ENCODE measurements at places on chromosomes 12 and 14.
A peak's percentile ranks its signal among the peaks of the same experiment; 100 is the strongest.

DNA sequence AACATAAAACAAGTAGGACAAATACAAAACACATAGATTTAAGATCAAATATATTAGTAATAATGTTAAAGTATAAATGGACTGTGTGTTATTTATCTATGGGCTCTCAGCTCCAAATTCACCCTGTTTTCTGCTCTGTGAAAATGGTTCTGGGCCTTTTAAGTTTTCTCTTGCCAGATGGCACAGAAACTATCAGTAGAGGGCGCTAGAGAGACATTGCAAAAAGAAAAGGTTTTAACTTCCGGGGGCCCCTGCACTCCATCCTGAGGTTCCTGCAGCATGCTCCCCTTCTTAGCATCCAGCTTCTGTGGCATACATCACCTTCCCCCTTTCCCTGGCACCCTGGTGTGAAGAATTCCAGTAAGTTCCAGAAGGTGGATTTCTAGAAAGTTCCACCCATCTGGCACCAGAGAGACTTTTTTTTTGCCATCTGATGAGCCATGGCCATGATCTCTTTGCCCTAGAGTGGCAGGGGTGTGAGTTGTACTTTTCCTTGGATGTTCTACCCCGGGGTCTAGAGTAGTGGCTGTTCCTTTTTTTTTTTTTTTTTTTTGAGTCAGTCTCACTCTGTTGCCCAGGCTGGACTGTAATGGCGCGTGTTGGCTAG lies 29.3 kb downstream of the ZCRB1 start:
- DNase-seq, result no peak

- no peak for DNase-seq
Measured at GRCh38 chr14:93982230-93983007, 6.0 kb upstream of the ASB2 start.

DNA sequence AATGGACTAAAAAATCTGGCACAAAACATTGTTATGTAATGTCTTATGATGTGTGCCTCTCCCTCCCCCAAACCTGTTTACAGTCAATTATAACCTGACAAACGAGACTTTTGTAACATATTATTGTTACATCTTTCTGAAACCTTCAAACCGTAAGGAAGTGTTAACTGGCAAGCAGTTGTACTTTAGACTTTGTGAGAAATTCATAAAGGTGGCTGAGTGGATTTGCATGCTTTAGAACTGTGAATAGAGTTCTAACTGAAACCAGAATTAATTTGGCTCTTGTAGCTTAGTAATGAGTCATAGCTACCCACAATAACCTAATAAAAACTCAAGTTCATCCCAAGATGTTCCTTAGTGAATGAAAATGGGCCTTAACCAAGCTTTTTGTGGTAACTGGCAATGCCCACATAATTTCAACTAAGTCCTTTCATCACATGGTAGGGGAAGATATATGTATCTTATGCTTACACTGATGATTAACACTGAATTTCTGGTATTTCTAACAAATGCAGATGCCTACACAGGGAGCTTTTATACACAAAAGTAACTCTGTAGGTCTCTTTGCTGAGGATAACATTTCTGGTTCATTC lies 29.7 kb downstream of the RAD9B start:
- DNase-seq, result no peak

GRCh38 chr12:76679778-76680177 lies 84.1 kb upstream of the ZDHHC17 start:
- DNase-seq, result no peak

DNA sequence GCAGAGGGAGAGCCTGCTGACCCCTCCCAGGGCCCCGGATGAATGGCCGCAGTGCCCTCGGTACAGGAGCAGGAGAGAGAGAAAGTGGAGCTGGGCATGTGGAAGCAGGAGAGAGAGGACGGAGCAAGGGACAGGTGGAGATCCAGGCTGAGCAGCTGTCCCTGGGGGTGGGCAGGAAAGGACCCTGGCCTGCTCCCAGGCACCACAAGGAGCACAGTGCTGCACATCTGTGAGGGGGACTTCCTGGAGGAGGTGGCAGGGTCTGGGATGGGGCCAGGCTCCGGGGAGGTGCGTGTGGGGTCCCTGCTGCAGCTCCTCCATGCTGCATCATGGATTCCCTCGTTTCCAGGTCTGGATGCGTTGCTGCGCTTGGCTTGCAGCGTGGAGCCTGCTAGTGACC lies 13.0 kb upstream of the DLK1 start:
- DNase-seq, result no peak

GRCh38 chr12:94149119-94149780 lies 873 bp downstream of the PLXNC1 start:
- peak; percentile 44 for DNase-seq

GRCh38 chr14:74064426-74064825 lies 19.8 kb downstream of the ALDH6A1 start:
- no peak for DNase-seq

GRCh38 chr14:33465846-33466700 lies 484.8 kb downstream of the EGLN3 start:
- no peak for DNase-seq

DNA sequence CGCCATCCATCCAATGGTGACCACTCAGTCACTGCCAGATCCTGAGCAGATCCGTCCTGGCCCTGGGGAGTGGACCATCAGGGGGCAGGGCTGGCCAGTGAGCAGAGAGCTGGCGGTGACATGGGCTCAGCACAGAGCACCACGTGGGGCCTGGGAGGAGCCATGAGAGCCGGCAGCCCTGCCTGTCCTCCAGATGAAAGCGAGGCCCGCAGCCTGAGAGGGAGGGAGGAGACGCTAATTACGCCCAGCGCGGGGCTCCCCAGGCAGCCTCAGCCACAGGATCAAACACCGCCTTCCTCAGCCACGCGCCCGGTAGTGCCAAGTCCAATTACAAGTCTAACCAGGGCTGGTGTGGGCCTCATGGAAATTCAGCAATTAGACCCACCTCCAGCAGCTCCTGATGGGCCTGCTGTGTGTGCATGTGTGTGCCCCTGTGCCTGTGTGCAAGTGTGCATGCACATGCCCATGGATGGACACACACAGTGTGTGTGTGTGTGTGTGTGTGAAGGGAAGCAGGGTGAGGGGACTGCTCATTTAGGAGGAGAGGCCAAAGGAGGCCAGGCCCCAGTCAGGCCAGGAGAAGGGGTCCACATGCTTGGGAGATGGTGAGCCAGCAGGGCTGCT lies 68.0 kb downstream of the KIF26A start:
- no peak for DNase-seq

DNA sequence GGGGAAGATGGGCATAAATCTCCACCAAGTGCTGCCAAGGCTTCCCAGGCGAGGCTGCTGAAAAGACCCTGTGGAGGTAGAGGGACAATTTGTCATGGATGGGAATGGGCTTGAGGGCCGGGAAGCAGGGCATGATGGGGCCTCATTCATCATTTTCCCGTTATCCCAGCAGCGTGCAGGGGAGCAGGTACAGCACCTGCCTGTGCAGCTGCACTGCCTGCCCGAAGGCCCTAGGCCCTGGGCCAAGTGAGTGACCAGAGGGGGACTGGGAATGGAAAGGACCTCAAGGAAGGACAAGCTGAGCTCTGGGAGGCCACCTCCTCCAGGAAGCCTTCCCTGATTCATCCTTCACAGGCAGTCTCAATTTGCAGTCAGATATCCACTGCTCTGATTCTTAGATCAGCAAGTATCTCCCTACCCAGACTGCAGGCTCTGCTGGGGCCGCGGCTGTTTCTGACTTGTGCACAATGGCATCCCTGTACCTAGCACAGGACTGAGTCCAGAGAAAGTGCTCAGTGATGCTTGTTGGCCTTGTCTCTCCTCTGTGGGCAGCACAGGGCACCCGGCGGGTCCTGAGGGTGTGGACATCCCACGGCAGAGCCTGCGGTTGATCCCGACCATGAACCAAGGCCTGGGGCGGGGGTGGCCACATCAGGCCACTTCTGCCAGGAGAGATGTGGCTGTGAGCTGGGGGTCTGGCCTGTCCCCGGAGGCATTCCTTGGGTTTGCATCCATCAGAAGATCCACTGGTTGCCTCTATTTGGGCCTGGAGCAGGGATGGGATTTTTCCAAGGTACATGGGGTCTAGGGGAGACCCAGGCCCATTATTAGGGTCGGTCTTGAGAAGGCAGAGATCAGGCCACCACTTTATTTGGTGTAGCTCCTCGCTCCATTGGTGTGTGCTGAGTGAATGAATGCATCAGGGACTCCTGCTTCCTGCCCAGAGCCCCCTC lies 167.3 kb upstream of the RTL1 start:
- no peak for DNase-seq

DNA sequence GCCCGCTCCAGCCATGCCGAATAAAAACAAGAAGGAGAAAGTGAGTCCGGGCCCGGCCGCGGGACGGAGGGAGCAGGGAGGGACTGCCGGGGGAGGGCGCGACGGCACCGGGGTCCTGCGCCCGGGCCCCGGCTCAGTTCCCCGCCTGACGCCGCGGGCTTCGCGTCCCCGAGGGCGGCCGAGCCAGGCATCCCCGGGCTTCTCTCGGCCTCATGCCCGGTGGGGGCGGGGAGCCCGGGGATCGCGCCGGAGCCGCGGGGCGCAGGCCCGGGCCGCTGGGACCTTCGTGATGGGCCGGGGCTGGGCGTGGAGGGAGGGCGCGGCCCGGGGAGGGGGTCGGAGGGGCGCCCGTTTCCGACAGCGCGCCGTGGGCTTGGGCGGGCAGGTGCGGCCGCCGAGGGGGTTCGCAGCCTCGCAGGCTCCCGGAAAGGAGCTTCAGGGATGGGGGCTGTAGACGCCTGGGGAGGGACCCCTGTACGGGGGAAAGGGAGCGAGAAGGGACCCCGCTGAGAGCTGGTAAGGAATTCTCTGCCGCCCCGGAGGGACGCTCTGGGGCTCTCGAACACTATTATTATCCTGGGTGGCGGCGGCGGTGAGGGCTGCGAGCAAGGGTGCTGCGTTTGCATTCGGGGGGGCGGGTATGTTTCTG lies 496 bp downstream of the PPP2R5C start:
- peak; percentile 61 for DNase-seq

- DNase-seq, result no peak
Measured at GRCh38 chr14:29823816-29824215, 103.8 kb downstream of the PRKD1 start.

DNA sequence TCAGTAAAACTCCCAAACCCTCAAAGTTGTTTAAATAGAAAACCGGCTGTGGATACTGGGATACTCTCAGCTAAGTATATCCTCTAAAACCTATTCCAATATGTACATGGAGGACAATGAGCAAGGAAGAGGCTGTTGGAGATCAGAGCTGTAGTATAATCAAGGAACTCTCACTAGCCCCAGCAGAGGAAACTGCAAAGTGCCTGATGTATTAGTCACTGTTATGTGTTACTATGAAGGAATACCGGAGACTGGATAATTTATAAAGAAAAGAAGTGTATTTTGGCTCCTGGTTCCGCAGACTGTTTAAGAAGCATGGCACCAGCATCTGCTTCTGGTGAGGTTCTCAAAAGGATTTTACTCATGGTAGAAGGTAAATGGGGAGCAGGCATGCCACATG lies 65.6 kb upstream of the RPL10L start:
- no peak for DNase-seq

GRCh38 chr12:52634266-52635056 lies 16.1 kb upstream of the KRT73 start:
- DNase-seq, result no peak

- no peak for DNase-seq
Measured at GRCh38 chr12:104569346-104570173, 112.8 kb downstream of the CHST11 start.

DNA sequence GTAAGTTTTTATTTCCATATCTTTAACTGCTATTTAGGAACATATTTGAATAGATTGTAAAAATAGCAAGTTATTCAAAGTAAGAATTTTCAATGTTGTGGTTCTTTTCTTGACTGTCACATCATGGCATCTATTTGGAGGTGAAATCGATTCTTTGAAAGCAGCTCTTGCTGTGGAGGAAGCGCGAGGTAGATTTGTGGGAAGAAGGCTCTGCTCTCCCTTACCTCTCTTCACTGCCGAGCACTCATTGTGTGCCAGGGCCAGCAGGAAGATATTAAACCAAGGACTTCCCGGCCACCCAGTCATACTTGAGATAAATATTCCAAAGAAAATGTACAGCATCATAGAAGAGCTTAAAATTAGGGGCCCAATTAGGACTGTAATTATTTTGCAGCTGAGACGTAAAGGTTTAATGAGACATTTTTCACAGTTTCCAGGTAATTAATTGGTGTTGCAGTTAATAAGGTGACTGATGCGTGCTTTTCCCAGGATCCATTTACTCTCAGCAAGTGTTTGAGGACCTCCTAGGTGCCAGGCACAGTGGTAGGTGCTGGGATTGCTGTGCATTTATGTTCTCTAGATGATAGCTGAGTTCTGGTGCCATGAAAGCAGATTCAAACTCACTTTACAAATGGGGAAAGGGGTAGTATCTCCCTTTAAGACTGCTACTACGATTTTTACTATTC lies 89.2 kb upstream of the DYNC1H1 start:
- no peak for DNase-seq

DNA sequence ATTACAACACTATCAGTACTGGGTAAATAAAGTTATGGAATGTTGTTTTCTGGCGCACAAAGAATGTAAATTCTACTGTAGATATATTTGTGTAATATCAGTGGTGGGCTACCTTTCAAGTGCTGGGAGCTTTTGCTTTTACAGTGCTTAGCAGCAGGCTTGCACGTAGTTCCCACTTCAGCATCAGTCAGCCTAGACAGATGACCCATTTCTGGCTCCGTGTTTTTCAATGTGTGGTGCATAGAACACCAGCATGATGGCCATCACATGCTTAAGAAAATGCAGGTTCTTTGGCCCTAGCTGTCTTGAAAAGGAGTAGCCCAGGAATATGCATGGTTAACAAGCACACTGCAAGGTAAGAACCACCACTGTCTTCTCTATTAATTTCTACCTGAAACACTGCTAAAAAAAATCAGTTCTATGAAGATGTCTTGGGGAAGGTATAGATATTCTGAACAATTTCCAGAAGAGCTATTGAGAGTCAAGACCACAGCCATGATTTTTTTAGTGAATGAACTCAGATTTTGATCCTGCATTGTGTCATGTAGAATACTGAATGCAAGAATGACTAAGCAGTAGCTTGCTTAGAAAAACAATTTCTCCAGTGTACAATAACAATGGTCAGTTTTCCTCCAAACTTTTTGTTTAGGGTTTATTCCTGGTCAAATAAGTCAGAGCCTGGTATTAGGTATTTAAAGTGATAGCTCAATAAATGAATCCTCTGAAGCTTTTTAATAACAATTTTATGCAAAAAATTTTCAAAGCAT lies 195.7 kb downstream of the AKAP6 start:
- DNase-seq, result no peak

DNA sequence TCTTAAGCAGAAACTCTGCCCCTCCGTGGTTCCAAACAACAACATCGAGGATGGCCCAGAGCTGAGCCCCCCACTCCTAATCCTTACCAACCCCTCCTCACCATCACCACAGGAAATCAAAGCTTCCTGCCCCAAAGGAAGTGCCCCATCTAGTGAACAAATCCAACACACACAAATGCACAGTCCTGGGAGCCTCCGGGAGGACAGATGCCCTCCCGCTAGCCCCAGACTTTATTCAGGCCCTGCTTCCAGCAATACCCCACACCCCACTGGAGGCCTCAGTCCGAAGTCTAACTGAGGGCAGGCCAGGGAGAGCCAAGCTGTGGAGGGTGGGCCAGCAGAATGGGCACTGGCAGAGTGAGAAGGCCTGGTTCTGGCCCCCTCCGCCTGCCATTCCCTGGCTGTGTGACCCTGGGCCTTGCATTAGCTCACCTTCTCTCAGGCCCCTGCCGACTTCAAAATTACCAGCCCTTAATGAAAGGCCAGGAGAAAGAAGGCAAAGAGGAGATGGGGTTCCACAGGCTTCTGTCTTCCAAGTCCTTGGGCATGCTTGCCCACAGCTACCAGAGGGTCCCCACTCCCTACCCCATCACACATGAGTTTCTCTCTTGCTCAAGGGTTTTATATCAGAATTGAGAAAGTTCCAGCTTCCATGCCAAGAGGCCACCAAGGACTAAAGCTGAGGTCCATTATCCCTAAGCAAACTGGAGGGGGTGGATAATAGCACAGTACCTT lies 2.3 kb downstream of the HDAC7 start:
- no peak for DNase-seq

All from activated naive CD4-positive, alpha-beta T cell treated with anti-CD3 and anti-CD28 coated beads, Interleukin-2, amount 50 U/mL, for 16 hours (primary cell).